Fibroblast of skin of left biceps (primary cell): ENCODE measurements at places on chromosomes 1 and 21.

- no peak for DNase-seq
These were observed 6.7 kb downstream of the TMEM201 start for GRCh38 chr1:9595156-9595967.

DNA sequence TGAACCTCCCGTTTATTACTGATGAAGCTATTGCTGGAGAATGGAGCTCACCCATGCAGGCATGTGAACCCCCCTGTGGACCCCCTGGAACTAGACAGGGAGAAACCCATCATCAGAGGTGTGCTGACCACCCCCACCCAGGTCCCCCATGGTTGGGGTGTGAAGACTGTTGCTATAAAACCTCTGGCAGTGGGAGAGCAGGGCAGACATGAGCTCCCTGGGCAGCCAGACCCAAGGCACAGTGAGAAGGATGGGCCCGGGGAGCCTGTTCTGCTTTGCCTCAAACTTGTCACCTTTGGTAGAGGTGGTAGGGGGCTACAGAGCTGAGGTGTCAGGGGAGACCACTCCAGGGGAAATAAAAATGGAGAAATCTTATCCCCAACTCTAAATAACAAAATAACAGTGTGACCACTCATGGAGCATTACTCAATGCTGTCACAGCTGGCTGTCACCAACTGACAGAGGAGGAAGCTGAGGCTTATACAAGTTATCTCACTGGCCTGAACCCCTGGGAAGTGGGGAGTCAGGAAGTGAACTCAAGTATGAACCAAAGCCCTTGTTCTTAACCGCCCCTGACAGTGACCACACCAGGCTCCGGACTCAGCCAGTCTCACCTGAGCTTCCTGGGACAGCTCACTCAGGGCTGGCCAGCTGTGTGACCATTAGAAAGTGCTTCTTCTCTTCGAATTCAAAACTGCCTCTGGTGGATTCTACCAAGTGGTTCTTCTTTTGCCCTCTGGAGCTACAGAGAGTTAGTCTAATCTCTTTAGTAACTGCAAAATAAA, 698.8 kb downstream of the MATN1 start:
- no peak for DNase-seq

DNA sequence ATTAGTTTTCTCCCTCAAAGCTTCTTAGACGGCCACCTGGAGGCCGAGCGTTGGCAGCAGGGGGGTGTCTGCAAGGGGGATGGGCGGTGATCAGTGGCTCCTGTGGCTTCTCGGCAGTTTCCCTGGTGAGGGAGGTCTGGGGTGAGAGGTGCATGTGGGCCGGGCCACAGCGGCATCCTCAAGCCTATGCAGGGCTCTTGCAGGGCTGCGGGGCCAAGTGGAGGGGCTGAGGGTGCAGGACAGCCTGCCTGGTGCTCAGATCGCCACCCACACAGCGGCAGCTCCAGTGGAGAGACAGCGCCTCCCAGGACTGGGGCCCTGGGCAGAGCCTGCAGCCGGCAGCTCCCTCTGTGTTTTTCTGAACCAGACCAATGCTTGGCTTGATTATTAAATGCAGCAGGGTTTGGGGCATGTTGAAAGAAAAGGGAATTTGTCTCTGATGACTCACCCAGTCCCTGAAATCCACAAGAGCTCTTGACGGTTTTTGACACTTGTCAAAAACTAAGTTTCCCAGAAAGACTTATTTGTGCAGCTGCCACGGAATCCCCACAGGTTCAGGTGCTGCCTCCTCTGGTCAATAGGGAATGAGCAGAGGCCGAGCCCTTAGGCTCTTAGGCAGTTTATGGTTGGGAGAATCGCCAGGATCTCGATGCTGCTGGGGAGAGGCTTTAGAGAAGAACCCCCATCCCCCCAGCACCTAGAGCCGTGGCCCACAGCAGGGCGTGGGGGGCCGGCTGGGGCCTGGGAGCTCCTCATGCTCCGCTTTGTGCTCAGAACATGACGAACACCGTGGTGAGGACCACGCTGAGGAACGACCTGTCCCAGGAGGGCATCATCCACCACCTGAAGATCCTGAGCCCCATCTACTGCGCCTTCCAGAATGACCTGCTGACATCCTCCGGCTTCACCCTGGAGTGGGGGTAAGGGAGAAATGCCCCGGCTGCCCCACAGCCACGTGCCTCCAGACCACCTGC, 54.7 kb downstream of the UMODL1 start:
- peak; percentile 38 for DNase-seq

- no peak for DNase-seq
These were observed 27.6 kb downstream of the TTC39A start for GRCh38 chr1:51302746-51303145.

GRCh38 chr1:84370831-84371394, 27.4 kb upstream of the DNASE2B start:
- no peak for DNase-seq

- DNase-seq, result no peak
These were observed 166.7 kb downstream of the ADGRL4 start for GRCh38 chr1:78839704-78840277.

DNA sequence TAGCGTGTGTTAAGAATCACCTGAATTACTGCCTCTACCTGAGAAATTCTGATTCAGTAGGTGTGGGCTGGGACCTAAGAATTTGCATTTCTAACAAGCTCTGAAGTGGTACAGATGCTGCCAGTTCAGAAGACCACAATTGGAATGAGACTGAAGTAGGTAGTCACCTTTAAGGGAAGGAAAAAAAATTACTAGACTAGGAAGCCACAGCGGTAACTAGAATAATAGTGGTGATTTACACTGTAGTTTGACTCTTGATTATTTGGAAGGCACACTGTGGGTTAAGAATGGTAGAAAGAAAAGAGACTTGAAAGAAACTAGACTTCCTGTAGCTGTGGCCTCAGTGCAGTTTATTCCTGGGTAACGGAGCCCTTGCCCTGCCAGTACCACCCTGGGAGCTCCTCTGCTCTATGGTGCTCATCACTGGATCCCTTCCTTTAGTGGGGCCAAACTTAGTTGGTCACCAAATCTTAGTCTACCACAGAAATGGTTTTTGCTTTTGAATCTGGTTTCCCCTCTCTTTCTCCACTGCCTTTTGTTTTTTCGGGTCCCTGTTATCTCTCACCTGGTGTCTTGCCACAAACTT, 43.6 kb downstream of the ARID1A start:
- DNase-seq, result no peak

DNA sequence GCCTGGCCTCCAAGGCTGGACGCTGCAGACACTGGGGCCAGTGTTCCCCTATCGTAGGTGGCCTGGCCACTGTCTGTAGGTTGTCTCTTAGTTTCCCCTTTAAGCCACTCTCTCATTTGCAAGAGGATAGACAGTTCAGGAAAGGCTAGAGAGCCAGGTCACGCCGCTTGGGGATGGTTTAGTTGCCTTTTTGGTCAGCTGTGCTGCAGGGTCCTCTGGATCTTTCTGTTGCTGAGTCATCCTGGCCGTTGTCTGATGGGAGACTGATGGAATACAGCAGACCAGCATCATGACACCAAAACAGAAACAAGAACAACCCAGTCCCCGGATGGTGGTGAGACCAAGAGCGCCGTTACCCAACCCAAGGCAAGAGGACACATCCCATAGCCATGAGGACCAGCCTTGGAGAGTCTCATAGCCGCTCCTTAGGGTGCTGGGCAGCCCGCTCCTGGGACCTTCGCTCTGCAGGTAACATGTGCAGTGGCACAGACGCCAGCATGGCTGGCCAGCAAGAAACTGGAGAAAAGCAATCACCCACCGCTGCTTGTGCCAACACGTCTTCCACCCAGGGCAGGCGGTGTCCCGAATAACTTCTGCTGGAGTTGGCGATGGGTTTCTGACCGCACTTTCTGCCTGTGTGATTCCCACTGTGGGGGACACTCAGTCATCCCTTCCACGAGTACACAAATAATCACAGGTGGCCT, 79.1 kb upstream of the COL6A1 start:
- no peak for DNase-seq

- DNase-seq, result no peak
These were observed 17.2 kb upstream of the C2CD2 start for GRCh38 chr21:41970751-41971653.

DNA sequence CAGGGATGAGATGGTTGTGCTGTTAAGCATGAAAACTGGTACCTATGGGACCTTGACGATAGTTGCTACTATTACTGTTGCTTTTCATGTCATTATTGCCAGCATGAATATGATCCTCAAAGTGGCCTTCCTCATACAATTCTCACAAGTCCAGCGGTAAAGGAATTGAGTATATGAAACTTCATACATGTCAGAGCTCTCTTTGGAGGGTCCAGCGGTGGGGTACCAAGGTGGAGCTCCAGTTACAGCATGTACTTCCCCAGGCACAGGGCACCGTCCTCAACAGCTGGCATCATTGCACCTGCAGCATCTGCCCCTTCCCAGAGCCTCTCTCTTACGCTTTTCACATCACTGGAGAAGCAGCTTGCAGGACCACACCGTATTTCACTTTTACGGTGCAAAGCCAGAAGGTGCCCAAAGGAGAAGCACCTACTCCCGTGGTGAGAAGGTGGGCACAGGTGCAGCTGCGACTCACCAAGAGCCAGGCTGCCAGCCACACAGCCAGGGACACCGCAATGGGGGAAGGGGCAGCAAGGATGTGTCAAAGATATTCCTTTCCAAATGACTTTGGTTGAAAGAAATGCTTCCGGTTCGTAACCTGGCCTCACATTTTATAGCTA, 166.4 kb upstream of the IRF2BP2 start:
- no peak for DNase-seq

DNA sequence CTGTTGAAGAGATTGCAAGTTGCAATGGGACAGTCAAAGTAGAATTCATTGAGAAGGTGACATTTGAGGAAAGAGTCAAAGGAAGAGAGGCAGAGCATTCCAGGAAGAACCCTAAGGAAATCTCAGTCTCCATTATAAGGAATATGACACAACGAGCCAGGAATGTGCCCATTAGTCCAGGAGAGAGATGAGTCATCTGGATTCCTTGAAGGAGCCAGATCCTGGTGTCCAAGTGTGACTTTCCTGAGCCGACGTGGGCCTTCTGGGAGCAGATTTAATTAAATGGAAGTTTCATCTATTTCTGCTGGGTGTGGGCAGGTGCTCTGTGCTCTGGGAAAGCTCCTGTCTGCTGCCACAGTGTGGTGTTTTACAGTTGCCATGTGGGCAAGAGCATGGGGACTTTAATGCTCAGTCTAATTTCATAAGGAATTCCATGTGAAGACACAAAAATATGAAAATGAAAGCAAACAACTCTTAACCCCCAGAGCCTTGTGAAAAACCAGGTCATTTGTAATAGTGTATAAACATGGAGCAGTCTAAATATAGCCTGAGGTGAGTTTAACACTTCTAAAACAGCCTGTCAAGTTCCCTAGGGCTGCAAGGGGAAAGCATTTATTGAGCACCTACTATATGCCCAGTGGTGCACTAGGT, 111.4 kb upstream of the ARTN start:
- peak; percentile 82 for DNase-seq

DNA sequence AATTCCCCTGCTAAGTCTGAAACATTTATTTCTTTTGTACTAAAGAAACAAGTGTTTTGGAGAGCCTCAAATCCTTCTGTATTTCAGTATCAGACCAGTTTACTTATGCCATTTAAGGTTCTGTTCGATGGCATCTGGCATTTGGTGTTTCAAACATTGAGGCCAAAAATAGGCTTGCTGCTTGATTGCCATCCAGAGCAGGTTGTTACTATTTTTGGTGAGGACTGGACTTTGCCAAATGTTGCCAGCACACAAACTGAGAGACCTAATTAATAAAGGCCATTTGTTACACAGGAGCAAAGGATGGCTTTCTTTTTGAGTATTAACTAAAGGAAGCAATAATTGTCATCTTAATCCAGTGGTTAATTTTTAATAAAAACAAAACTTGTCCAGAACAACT, 26.2 kb downstream of the VPS45 start:
- no peak for DNase-seq

GRCh38 chr1:218339267-218339831, 5.8 kb upstream of the TGFB2 start:
- DNase-seq, result no peak

DNA sequence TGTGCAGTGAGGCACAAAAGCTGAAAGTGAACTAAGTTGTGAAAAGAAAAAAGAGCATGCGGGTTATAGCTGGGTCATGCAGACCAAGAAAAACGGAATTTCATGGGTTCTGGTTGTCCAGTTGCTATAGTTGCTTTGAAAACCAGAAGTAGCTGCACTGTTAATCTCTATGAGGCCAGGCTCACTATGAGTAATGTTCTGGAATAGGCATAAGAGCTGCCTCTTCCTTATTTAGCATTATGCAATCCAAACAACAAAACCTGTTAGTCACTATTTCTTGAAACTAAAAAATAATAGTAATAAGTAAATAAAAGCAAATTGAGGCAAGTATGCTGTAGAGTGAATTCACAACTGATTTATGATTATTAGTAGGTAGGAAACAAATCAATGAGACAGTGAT, 1383.7 kb downstream of the MRPL39 start:
- no peak for DNase-seq

GRCh38 chr21:33078907-33079582, 9.1 kb downstream of the OLIG1 start:
- DNase-seq, result no peak

- DNase-seq, result no peak
These were observed 80.1 kb upstream of the CD55 start for GRCh38 chr1:207241164-207241934.

- peak; percentile 50 for DNase-seq
These were observed 59.1 kb downstream of the ITPKB start for GRCh38 chr1:226679853-226680516.

- no peak for DNase-seq
These were observed 2.3 kb upstream of the NRAS start for GRCh38 chr1:114718661-114719423.

DNA sequence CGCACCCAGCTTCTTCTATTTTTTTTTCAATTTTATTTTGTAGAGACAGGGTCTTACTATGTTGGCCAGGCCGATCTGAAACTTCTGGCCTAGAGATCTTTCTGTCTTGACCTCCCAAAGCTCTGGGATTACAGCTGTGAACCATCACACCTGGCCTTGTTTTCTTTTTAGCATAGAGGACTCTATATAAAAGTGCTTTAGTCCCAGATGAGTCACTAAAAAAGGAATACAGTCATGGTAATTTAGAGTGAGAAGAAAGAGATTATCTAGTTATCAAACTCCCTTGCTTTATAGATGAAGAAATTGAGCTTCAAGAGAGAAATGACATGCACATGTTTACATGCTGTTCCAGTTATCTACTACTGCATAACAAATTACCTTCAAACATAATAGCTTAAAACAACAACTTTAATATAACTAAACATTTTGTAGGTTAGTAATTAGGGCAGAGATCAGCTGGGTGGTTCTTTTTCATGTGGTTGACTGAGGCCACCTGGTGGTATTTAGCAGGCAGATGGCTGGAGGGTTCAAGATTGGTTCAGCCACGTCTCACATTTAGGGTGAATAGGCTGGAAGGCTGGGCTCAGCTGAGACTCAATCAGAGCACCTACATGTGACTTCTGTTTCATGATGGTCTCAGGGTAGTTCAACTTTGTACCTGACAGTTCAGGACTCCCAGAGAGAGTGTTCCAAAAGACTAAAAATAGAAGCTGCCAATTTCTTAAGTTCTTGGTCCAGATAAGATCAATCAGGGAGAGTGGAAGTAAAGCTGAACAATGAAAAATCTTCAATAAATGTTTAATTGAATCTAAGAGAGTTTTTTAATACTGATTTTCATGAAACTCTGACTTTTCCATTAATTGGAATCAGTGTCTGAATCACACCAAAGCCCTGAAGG, 16.9 kb upstream of the MTF2 start:
- DNase-seq, result no peak
